Naive thymus-derived CD8-positive, alpha-beta T cell (primary cell): ENCODE measurements at places on chromosomes 1 and 21.
A peak's percentile ranks its signal among the peaks of the same experiment; 100 is the strongest.

- H3K36me3 ChIP-seq, result peaks cover 5% of the 10 kb centered on the region
- DNase-seq, result no peak
- peaks cover 3% of the 10 kb centered on the region for H3K27me3 ChIP-seq
- no peak overlapping the region for H3K27ac ChIP-seq
- H3K4me3 ChIP-seq, result no peak overlapping the region
- no peaks in the 10 kb centered on the region for H3K4me1 ChIP-seq
These were observed 24.9 kb downstream of the MAP3K7CL start for GRCh38 chr21:29155118-29155932.

DNA sequence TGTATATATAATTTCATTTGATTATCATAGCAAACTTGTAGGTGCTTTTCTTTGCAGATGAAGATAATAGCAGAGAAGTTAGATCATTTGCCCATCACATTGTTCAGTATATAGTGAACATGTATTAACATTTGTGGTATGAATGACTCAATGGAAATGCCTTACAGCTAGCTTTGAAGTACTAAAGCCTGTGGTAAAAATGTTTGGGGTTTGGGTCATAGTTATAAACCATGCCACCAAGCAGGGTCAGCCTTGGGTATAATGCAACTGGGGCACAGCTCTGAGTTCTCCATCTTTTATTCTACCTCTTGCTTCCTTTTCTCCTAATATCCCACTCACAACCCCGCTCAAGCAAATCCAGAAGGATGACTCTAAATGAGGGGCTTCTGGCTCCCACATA, 141.6 kb downstream of the KCNT2 start:
- no peaks in the 10 kb centered on the region for H3K27me3 ChIP-seq
- H3K36me3 ChIP-seq, result no peaks in the 10 kb centered on the region
- no peak overlapping the region for H3K4me3 ChIP-seq
- no peak for DNase-seq
- no peak overlapping the region for H3K27ac ChIP-seq
- H3K4me1 ChIP-seq, result no peaks in the 10 kb centered on the region

GRCh38 chr1:199029401-199029800, 390.6 kb downstream of the PTPRC start:
- H3K4me3 ChIP-seq, result no peak overlapping the region
- peaks cover 5% of the 10 kb centered on the region for H3K4me1 ChIP-seq
- DNase-seq, result no peak
- H3K27ac ChIP-seq, result no peak overlapping the region
- H3K36me3 ChIP-seq, result no peaks in the 10 kb centered on the region
- H3K27me3 ChIP-seq, result no peaks in the 10 kb centered on the region

- H3K4me1 ChIP-seq, result peaks cover 22% of the 10 kb centered on the region
- no peaks in the 10 kb centered on the region for H3K36me3 ChIP-seq
- H3K4me3 ChIP-seq, result peak overlapping the region; percentile 84
- H3K27me3 ChIP-seq, result peaks cover 34% of the 10 kb centered on the region
- H3K27ac ChIP-seq, result no peak overlapping the region
These were observed 485 bp downstream of the SIPA1L2 start for GRCh38 chr1:232629250-232630046.

- H3K27me3 ChIP-seq, result peaks cover 19% of the 10 kb centered on the region
- no peak for DNase-seq
- H3K4me3 ChIP-seq, result no peak overlapping the region
These were observed 93.7 kb upstream of the C1orf174 start for GRCh38 chr1:3993619-3994375.
